ENCODE measurements at places on chromosomes 7 and 10.

- DNase-seq = no peak
These were observed 163.6 kb downstream of the GRM8 start for GRCh38 chr7:127089146-127089545.

- no peak for DNase-seq
These were observed 79.3 kb upstream of the PDZD8 start for GRCh38 chr10:117454502-117454901.

- DNase-seq = no peak
These were observed 30.8 kb downstream of the UMAD1 start for GRCh38 chr7:7671361-7671760.

DNA sequence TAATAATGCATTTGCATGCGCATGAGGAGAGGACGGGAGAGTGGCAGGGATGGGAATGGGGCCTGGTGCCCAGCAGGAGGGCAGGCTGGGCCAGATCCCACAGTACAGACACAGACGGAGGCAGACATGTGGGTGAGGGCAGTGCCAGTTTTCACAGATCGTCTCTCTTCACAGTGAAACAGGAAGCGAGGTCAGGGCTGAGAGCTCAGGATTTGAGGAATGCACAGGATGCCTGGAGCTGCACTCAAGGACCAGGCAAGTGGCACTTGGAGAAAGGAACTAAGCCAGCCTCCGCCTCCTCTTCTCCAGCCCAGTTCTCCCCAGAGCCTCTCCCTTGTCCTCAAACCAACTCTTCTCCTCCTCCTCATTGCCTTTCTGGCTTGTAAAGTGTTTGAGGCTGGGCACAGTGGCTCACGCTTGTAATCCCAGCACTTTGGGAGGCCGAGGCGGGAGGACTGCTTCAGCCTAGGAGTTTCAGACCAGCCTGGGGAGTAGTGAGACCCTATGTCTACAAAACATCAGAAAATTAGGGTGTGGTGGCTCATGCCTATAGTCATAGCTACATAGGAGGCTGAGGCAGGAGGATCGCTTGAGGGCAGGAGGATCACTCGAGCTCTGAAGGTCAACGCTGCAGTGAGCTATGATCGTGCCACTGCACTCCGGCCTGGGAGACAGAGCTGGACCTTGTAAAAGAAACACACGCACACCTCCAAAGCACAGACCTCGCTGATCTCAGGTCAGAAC is 115.2 kb downstream of the HIP1 start:
- DNase-seq = no peak

GRCh38 chr7:135584362-135585353 is 26.9 kb downstream of the NUP205 start:
- DNase-seq = no peak
